Heart left ventricle (tissue), 16 donors: ENCODE measurements at places on chromosomes 6 and 20. TPM values are rescaled to one million over a fixed set of nuclear protein-coding genes. Genes with fewer than 3 reads are reported as not detected.

The LINC00237 gene
- total RNA-seq: not detected

The TRMT11 gene
- 15.6 TPM for total RNA-seq

The CRISP2 gene
- total RNA-seq: not detected

The OPRM1 gene
- not detected for total RNA-seq

The LRRN4 gene
- total RNA-seq: 0.12 TPM

The PTCHD4 gene
- 2.0 TPM for total RNA-seq

The SLC52A3 gene
- 2.1 TPM for total RNA-seq

The PSORS1C2 gene
- total RNA-seq: not detected

The SLC25A27 gene
- 16.0 TPM for total RNA-seq

The CENPQ gene
- total RNA-seq: 7.4 TPM

The LY6G6C gene
- total RNA-seq: not detected

The MAS1 gene
- total RNA-seq: 0.05 TPM

The SLC13A3 gene
- total RNA-seq: 0.70 TPM

The LIN28B gene
- not detected for total RNA-seq

The FERMT1 gene
- not detected for total RNA-seq

The COL12A1 gene
- 18.5 TPM for total RNA-seq

The CTCFL gene
- total RNA-seq: not detected

The ATP6V1G2 gene
- 1.4 TPM for total RNA-seq

The SAMD3 gene
- not detected for total RNA-seq

The CCNC gene
- 20.6 TPM for total RNA-seq

The BTN1A1 gene
- total RNA-seq: not detected

The HLA-C gene
- 318 TPM for total RNA-seq

The SEL1L2 gene
- total RNA-seq: 0.92 TPM
